ENCODE measurements at places on chromosomes 12 and 14.
A peak's percentile ranks its signal among the peaks of the same experiment; 100 is the strongest.

GRCh38 chr12:82357845-82358199 lies 365 bp downstream of the CCDC59 start:
- DNase-seq = no peak

DNA sequence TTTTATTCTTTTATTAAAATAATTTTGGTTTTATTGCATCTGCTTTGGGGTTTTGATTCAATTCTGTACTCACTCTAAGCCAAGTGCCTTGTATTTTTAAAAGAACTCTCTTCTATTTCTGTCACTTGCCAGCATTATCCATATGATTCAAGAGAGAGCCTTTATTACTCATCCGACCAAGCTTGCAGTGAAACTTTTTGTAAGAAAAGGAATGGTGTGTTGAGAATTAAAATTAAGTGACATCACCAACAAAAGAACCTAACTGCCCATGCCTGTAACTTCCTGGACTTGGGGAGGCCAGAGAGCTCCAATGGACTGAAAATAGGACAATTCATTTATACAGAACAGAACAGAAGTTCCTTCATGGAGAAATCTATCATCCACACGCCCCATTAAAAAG lies 52.1 kb downstream of the GALNT4 start:
- DNase-seq = peak; percentile 83

- DNase-seq = peak; percentile 77
These were observed 1322.3 kb upstream of the SEL1L start for GRCh38 chr14:82855912-82856391.

- no peak for DNase-seq
These were observed 65.5 kb upstream of the BEGAIN start for GRCh38 chr14:100652744-100653143.

DNA sequence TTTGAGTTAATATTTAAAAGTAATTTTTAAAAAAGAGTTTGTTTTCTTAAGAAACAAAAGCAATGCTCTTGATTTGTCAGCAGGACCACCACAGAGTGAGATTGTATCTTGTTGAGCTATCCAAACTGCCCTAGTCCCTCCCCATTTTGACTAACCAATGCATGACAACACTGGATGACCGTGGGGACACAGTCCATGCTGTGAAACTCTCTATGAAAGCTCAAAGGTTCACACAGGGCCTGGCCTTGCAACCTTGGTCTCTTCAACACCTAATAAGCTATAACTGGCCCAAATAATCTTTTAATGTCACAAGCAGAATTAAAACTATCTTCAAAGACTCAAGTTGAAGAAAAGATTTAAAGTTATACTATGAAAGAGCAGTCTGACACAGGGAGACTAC lies 13.5 kb downstream of the ETFRF1 start:
- no peak for DNase-seq

GRCh38 chr14:83147006-83147405 lies 1613.4 kb upstream of the SEL1L start:
- DNase-seq = peak; percentile 19

DNA sequence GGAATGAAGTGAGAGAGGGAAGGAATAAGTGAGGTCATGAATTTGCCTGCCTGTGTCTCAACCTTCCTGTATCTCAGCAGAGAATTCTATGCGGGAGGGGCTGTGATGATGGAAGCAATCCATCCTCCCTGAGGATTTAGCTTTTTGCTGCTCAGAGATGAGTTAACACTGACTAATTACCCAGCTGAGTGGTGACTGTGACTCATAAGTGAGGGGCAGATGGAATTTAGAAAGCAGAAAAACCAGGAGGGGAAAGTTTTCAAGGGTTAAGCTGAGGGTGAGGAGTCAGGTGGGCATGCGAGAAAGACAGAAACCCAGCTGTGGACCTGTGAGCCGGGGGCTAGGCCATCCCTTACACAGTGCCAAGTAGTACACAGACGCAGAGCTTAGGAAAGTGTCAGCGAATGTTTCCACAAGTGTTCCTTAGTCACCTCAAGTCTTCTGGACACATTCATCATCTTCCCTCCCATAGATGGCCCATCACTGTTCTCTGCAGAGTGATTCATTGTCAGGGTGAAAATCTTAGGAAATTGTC lies 277.9 kb downstream of the IPO8 start:
- DNase-seq = peak; percentile 92

GRCh38 chr12:57129321-57129842 lies 1.1 kb downstream of the LRP1 start:
- peak; percentile 50 for DNase-seq

GRCh38 chr14:61444215-61444768 lies 122.9 kb downstream of the PRKCH start:
- no peak for DNase-seq

GRCh38 chr12:46389031-46389616 lies 16.6 kb upstream of the SLC38A2 start:
- peak; percentile 99 for DNase-seq

GRCh38 chr12:5977556-5977955 lies 32.5 kb upstream of the ANO2 start:
- DNase-seq = no peak

DNA sequence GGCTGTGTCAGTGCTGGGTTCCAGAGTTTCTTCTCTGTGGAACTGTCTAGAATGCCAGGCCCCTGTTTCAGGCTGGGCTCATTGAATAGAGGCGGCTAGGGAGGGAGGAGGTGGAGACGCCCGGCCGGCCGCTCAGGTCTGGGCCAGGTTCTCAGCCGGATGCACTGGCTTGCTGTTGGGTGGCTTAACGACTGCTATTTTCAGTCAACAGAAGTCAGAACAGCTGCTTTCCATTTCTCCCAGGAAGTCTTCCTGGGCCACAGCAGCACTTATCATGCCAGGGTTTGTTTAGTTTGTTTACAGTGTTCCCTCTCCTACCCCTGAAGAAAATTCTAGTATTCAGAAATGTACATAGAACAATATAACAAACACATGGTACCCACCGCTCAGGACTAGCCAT lies 26.0 kb upstream of the VPS37B start:
- DNase-seq = no peak

DNA sequence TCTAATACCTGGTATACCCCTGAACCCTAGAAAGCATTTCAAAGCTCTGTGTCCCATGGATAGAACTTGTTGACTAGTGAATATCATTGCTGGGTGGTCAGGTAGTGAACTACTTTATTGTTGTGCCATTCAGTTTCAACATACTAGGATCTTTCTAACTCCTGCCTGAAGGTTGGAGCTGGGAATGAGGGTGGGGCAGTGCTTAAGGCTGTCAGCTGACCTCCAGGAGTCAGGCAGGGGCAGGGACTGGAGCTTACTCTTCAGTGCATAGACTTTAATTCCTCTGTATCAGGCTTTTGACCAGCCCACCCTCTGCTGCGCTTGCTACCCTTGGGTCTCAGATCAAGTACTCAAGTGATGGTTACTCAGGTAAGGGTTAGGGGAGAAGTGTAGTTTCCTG lies 102.6 kb upstream of the RFX4 start:
- DNase-seq = no peak

DNA sequence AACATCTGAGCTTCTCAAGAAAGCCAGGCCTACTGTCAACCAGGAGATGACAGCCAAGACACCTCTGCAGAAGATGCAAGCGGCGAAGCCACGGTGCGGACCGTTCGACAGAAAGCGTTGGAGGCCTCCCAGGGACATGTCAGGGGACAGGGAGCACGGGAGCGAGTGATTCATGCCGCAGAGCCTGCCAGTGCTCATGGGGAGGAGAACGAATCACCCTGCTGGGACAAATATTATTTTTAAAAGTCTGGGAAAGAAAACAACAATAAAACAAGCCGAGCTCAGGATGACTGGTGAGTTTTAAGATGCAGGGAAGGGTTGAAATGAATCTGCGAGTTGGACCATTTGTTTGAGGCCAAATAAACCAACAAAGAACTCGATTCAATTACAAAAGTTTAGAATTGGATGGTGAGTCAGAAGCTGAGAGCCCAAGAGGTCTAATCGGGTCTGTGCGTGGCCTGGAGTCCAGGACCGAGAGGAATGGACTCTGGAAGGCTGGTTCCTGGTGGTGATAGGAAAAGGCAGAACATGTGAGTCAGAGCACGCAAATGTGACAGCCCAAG lies 91.0 kb downstream of the RBM19 start:
- DNase-seq = peak; percentile 30

- peak; percentile 20 for DNase-seq
These were observed at the start of gene MDGA2 for GRCh38 chr14:47675466-47676314. TSS of gene MDGA2 (minus strand) at chr14:47675605.

GRCh38 chr12:27751386-27752047 lies 28.5 kb upstream of the KLHL42 start:
- DNase-seq = no peak

DNA sequence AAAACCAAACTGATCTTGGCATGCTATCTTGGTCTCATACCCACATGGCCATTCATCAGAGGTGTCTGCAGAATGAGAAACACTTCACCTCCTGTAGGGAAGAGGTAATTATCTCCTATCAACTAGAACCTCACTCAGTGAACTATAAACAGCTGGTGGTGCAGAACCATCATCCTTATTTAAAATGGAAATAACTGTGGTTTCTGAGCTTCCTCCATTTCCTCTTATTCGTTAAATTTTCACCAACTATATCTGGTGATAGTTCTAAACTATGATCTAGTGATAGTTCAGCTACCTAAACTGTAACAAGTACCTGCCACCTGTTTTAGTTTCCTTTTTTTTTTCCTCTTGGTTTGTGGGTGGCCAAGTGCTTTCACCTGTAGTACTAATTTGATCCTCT lies 218.5 kb downstream of the FUT8 start:
- DNase-seq = no peak

DNA sequence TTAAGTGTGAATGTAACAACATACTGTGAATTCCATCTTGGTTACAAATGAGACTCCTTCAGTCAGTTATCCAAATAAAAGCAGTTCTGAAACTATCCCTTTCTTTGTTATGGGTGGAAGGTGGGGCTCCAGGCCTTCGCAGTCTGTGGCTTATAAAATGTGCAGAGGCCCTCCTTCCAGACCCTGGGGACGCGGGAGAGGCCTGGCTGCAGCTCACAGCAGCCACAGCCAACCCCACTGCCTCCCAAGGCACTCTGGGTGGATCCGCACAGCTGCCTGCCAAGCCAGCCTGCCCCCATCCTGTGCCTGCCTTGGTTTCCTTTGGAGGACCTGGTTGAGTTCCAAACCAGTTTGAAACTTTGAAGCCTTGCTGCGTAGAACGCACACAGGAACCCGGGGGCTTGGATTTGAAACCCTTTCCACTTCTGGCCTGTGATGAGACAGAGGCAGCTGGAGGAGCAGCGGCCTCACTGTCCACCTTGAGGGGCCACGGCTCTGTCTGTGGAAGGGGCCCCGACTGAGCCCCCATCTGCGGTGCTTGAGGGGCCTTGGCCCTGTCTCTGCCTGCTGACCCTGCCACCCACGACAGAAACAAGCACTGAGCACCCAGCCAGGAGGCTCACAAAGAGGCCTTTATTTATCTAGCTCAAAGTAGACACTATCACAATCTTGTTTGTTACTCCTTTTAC lies 30.4 kb downstream of the CCNK start:
- DNase-seq = peak; percentile 94

GRCh38 chr12:80321653-80322052 lies 122.4 kb upstream of the PTPRQ start:
- DNase-seq = peak; percentile 14

GRCh38 chr14:23055621-23056144 lies 1.6 kb downstream of the CDH24 start:
- no peak for DNase-seq

- no peak for DNase-seq
These were observed 206.8 kb downstream of the DACT1 start for GRCh38 chr14:58844544-58844943.

- DNase-seq = peak; percentile 57
These were observed 2.3 kb upstream of the PAWR start for GRCh38 chr12:79692860-79693577.

Data from fibroblast of skin of scalp (primary cell).